Ovary (tissue), 10 donors: ENCODE measurements at places on chromosomes 5 and 9. TPM values are rescaled to one million over a fixed set of nuclear protein-coding genes. Genes with fewer than 3 reads are reported as not detected.

CHSY3 gene
- total RNA-seq = 1.00 TPM

GRCh38 chr5:113343343-113343742 lies 91.4 kb downstream of the TSSK1B start:
- no peaks in the 10 kb centered on the region for H3K27me3 ChIP-seq
- no peak overlapping the region for H3K4me3 ChIP-seq
- H3K36me3 ChIP-seq = no peaks in the 10 kb centered on the region
- H3K27ac ChIP-seq = no peak overlapping the region

DNA sequence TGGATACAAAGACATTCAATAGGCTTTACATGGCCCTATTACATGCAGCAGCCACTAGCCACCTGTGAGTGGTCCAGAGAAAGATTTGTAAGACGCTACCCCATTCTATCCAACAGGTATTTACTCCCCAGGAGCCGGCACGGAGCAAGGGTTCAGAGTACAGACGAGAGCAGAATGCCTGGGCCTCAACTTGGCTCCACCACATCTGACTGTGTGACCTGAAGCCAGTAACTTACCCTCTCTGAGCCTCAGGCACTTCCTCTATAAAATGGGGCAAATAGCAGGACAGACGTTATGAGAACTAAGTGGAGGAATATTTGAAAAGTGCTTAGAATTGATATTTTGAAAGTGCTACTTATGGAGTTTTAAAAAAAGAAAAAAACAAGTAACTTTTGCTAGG lies 100.0 kb downstream of the TLE1 start:
- no peak overlapping the region for H3K4me3 ChIP-seq
- no peak overlapping the region for H3K27ac ChIP-seq
- no peaks in the 10 kb centered on the region for H3K36me3 ChIP-seq
- peaks cover 3% of the 10 kb centered on the region for H3K4me1 ChIP-seq

PCDHGA4 gene
- 5.7 TPM for total RNA-seq

ARSI gene
- 1.4 TPM for total RNA-seq

CYLC2 gene
- total RNA-seq = not detected

DNA sequence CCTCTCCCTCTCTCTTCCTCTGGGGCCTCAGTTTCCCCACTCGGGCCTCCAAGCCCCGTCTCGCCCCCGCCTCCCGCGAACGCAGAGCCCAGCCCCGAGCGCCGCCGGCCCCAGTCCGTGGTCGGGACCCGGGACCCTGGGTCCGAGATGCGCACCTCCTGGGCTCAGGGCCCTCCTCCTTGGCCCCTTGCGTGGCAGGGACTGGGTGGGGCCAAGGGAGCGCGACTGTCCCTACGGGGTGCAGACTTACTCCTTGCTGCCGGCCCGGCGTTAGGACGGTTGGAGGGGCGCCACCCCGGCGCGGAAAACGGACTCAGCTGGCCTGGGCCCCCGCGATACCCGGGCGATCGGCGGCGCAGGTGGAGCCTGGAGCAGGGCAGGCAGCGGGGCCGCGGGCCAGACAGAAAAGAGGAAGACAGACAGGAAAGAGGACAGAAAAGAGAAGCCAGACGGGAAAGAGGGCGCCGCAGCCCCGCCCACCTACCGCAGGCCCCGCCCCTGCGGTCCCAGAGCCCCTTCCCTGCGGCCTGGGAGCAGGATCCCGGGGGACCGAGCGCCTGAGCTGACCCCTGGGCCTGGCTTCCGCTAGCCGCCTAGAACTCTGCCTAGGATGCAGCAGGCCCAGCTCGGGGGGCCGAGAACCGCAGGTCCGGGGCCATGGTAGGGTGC lies at the start of gene GBGT1:
GBGT1 (minus strand) TSS at position 411 of the 669 bp plus-strand sequence. CDS start 1,502 bp downstream, outside the sequence.
- peak; percentile 76 for DNase-seq
- H3K27me3 ChIP-seq = no peaks in the 10 kb centered on the region

DNA sequence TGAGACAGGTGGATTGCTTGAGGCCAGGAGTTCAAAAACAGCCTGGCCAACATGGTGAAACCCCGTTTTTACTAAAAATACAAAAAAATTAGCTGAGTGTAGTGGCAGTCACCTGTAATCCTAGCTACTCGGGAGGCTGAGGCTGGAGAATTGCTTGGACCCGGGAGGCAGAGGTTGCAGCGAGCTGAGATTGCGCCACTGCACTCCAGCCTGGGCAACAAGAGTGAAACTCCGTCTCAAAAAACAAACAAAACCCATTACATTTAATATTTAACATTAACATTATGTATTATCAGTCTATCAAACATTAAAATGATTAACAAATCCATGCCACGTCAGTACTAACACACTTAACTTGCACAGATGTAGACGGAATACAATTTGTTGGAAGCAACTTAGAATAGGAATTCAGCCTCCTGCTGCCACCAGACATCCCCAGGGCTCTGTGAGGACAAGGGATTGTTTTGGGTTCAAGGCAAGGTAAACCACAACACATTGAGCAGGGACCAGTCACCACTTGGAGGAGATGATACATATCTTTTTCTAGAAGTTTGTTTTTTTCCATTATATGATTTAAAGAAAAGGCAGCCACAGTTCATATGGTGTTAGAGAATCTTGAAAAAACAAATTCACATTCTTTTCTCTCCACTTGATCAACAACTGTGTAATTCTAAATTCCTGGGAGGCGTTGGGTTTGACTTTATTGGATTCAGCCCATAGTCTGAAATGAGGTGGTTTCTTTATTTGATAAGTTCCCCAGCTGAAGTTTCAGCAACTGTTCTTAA lies 104.1 kb upstream of the BASP1 start:
- peaks cover 3% of the 10 kb centered on the region for H3K4me1 ChIP-seq
- H3K4me3 ChIP-seq = no peak overlapping the region
- no peak for DNase-seq
- no peaks in the 10 kb centered on the region for H3K27me3 ChIP-seq
- H3K27ac ChIP-seq = no peak overlapping the region

DNA sequence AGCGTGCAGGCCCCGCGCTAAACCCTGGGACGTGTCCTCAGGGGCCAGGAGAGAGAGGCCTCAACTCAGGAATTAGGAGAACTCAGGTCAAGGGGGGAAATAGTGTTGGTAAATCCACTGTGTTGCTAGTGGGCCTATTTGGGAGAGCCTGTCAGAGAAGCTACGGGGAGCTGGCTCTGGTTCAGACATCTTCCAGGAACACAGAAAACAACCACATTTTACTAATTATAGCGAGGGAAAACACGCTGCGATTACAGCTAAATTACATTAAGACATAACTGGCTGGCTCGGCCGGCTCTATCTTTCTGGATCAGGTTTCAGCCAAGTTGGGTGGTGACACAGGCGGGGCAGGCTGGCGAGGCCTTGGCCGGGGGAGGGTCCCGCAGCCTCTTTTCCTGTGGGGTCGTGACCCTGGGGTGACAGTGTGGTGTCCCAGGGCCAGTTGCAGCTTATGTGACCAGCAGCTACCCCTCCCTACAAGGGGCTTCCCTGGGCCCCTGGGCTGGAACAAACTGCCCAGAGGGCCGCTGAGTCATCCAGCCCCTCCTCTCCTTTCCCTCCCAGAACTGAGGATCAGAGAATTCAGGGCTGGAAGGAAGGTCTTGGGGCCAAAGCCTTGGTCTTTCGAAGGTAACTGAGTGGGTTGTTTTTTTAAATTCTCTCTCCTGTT lies 75.1 kb downstream of the FGF18 start:
- no peak overlapping the region for H3K4me3 ChIP-seq
- peak; percentile 76 for DNase-seq
- peaks cover 18% of the 10 kb centered on the region for H3K4me1 ChIP-seq
- H3K36me3 ChIP-seq = no peaks in the 10 kb centered on the region
- no peaks in the 10 kb centered on the region for H3K27me3 ChIP-seq

LIX1 gene
- not detected for total RNA-seq

GRCh38 chr5:40410231-40410861 lies 269.4 kb upstream of the PTGER4 start:
- H3K27ac ChIP-seq = no peak overlapping the region
- no peak overlapping the region for H3K4me3 ChIP-seq
- no peaks in the 10 kb centered on the region for H3K27me3 ChIP-seq
- no peak for DNase-seq
- no peaks in the 10 kb centered on the region for H3K4me1 ChIP-seq

SLCO6A1 gene
- total RNA-seq = not detected

GRCh38 chr5:35924122-35924949 lies 14.1 kb downstream of the CAPSL start:
- H3K4me1 ChIP-seq = no peaks in the 10 kb centered on the region
- no peaks in the 10 kb centered on the region for H3K36me3 ChIP-seq
- H3K27ac ChIP-seq = no peak overlapping the region
- DNase-seq = no peak
- no peaks in the 10 kb centered on the region for H3K27me3 ChIP-seq

DNA sequence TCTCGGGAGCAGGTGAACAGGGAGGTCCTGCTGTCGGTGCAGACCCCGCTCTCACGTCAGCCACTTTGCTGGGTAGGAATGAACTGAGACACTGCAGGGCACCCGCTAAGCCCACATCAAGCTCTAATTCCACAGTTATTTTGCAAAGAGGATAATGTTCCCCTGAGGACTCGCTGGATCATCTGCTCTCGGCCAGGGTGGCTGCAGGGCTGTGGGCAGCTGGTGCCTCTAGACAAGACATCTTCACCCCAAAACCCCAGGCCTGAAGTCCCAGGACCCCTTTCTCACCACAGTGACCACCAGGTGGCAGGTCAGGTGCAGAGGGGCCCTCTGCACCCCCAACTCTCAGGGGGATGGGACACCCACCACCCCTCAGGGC lies 135.1 kb upstream of the PPP1R26 start:
- no peaks in the 10 kb centered on the region for H3K36me3 ChIP-seq
- no peak for DNase-seq
- H3K27me3 ChIP-seq = no peaks in the 10 kb centered on the region
- peaks cover 8% of the 10 kb centered on the region for H3K4me1 ChIP-seq
- no peak overlapping the region for H3K27ac ChIP-seq
- H3K4me3 ChIP-seq = no peak overlapping the region

DNA sequence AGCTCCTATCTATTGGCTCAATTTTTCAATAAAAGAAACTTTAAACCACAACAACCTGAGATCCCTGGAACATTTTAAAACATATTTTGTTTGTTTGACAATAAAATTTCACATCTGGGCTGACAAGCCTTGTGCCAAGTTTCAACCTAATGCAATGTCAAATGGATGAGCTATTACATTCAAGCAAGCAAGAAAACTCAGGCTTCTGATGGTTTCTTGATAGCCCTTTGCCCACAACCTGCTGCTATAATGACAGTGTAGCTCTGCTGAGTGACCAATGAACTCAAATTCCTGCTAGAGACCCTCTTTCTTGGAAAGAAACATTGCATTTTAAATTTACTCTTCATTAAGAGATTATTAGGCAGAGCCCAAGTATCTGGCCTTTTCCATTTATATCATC lies 472.9 kb downstream of the ARHGEF28 start:
- H3K4me1 ChIP-seq = peaks cover 9% of the 10 kb centered on the region
- H3K36me3 ChIP-seq = no peaks in the 10 kb centered on the region
- DNase-seq = no peak
- no peak overlapping the region for H3K4me3 ChIP-seq
- H3K27ac ChIP-seq = no peak overlapping the region

GKAP1 gene
- total RNA-seq = 21.7 TPM
